ENCODE measurements at places on chromosomes 12 and 14.

GRCh38 chr12:29220632-29221336 lies 71.7 kb downstream of the FAR2 start:
- no peak for DNase-seq

GRCh38 chr14:104358528-104359300 lies 220.3 kb downstream of the KIF26A start:
- DNase-seq = no peak

DNA sequence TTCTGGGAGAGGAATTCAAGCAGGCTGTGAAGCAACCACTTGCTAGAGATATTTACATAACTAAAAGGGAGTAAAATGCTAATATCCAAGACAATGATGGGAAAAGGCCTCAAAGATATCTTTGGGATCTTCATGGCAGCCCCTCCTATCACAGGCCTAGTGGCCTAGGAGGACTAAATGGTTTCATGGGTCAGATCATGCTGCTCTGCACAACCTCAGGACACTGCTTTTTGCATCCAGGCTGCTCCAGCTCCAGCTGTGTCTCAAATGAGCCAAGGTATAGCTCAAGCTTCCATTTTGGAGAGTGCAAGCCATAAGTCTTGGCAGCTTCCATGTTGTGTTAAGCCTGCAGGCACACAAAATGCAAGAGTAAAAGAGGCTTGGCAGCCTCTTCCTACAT lies 195.6 kb upstream of the SSTR1 start:
- no peak for DNase-seq

DNA sequence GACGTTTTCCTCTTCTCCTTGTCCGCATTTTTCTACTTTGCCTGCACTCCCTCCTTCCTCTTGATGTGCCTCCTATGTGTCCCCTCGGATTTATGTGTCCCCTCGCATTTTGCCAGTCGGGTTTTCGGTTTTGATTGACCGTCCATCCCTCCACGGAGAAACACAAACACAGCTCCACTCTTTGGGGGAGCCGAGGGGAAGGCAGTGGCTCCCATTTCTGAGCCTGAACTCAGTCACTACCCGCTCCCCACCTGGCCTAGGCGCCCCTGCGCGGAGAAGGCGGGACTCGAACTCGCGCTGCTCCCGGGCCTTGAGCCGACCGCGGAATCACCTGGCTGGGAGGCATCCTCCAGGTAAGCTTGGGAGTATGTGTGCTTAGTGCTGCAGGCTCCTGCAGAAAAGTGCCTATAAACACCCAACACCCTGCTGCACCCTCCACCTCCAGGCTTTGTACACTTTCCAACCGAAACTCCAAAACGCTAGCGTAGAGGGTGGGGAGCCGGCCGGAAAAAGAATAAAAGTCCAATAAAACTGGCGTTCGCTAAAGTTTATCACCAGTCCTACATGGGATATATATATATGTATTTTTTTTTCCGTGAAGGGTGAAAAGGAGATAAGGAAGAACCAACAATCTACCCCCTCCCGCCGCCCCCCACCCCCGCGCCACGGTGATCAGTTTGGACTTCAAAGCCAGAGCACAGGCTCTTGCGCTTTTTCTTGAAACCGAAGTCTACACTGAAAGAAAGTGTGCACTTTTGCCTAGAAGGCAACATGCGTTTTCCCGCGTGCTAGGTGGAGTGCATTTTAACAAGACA lies 3.3 kb upstream of the CCND2 start:
- no peak for DNase-seq

DNA sequence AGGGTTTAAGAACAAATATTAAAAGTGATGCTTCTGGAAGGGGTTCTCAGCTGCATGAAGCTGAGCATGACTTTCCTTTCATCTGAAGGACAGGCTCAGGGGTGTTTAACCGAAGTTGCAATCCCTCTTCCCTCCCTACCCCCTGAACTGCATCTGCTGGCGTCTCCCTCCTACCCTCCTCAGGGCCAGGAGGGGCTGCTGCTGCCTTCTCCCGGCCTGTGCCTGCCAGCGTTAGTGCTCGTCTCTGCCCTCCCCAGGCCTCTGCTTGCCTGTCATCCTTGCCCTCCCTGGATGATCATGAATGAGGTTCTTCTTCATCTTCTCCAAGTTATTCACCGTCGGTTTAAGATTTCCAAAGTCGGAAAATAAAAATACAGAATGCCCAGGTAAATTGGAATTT lies 12.2 kb downstream of the SMOC1 start:
- DNase-seq = no peak

DNA sequence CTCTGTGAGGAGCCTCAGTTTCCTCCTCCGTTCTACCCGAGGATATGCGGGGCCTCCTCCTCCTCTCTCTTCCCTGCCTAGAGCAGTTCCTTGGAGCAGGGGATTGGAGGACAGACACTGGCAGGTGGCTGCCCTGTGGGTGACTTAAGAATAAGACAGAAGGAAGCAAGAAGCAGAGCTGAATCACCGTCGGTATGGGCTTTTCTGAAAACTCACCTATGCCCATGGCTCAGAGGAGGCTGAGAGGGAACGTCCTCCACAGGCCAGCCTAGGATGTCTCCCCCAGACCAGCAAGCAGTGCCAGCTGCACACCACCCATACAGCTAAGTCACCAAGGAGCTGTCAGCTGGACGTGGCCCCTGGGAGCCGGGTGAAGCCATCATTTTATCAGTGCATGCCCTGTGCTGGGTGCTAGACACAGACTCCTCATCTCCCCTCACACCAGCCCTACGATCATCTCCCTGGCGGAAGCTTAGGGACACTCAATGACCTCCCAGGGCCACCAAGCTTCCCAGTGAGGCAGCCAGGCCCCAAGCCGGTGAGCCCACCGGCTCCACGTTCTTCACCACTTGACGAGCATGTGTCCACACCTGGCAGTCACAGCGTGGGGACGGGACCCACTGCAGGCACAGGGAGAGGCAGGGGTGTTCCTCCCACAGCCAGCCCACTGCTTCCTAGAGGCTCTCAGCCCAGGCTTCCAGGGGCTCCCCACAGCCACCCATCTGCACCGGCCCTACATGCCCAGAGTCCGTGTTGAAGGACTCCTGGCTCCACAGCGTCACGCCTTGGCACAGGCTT lies 21.4 kb downstream of the ITPK1 start:
- no peak for DNase-seq

DNA sequence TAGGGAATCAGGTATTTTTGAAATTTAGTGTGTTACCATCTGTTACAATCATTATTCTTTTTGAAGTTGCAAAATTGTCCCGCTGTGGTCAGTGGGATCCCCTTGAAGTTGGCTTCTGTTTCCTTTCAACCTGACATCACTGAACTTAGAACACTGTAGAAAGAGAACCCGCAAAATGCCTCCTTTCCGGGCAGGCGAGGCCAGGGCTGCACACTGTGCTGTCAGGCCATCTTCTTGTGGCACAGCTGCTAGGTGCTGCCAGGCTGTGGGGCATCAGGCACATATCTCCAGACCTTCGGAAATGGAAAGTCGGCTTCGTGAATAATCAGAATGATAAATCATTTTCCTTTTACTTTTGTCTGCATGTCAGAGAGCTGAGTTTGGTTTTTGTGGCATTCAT lies 103.5 kb downstream of the GLT1D1 start:
- no peak for DNase-seq

GRCh38 chr14:91996948-91997371 lies 42.9 kb downstream of the TRIP11 start:
- DNase-seq = peak; percentile 76

- DNase-seq = peak; percentile 82
Observed at GRCh38 chr12:105253866-105254513, 18.0 kb upstream of the APPL2 start.

- DNase-seq = no peak
Observed at GRCh38 chr14:95374239-95374997, 54.7 kb upstream of the CLMN start.

DNA sequence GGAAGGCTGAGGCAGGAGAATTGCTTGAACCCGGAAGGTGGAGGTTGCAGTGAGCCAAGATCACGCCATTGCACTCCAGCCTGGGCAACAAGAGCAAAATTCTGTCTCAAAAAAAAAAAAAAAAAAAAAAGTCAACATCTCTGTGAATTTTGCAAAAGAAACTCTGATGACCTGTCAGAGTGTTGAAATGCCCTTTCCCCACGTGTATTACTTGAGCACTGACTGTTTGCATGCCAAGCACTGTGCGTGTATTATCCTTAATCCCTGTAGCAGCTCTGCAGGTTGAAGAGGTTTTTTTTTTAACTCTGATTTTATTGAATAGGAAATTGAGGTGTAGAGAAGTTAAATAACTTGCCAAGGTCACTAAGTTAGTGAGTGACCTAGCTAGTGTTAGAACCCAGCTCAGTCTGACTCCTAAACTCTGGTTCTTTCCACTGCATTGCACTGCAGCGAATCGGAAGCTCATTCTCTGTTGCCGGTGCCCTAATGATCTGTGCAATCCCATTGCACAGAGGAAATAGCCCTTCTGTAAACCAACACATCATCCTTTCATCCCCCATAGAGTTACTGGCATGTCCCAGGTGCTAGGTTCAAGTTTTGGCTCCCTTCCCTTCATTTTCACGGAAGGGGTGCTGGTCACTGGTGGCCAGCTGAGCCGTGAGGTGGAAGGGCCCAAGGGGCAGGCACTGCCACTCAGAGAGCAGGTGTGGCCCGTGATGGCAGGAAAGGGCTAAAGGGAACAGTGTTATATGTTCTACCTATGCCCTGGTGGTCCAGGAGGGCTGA lies 122.3 kb downstream of the EML1 start:
- DNase-seq = no peak

- DNase-seq = no peak
Observed at GRCh38 chr14:96930526-96930925, 133.3 kb downstream of the VRK1 start.

GRCh38 chr12:71904629-71905028 lies 34.0 kb upstream of the TPH2 start:
- no peak for DNase-seq

- DNase-seq = no peak
Observed at GRCh38 chr12:630656-631632, 32.3 kb downstream of the NINJ2 start.

DNA sequence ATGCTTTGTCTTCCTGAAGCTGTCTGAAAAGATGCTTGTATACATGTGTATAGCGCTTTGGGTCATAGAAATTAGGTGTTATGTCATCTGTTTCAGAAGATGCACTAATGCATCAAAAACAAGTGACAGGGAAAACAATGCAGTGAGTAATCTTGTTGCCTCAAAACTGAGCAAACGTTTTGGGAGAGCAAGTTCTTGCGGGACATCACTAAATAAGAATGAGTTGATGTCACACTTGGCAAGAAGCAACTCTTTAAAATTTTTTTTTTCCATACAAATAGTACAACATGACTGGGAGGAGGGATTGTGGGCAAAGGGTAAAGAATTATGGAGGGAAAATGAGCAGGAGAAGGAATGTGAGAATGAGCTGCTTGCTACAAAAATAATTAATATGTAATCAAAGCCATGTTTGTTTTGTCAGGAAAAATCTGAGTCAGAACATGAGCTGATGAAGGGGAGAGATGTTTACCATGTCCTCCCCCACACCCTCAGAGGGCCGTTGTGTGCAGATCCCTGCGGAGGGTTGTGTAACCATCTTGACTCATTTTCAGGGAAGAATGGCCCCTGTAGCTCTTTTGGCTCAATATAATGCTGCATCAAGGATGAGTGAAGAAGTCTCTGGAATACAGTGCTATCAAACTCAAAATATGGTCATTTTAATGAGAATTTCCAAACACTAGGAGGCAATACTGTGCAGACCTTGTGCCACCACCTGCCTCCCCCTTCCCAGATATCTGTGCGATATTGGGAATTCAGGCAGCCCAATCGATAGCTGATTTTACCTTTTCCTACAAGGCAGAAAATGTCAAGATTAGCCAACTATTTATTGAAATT lies 41.4 kb downstream of the BORCS5 start:
- DNase-seq = peak; percentile 76

DNA sequence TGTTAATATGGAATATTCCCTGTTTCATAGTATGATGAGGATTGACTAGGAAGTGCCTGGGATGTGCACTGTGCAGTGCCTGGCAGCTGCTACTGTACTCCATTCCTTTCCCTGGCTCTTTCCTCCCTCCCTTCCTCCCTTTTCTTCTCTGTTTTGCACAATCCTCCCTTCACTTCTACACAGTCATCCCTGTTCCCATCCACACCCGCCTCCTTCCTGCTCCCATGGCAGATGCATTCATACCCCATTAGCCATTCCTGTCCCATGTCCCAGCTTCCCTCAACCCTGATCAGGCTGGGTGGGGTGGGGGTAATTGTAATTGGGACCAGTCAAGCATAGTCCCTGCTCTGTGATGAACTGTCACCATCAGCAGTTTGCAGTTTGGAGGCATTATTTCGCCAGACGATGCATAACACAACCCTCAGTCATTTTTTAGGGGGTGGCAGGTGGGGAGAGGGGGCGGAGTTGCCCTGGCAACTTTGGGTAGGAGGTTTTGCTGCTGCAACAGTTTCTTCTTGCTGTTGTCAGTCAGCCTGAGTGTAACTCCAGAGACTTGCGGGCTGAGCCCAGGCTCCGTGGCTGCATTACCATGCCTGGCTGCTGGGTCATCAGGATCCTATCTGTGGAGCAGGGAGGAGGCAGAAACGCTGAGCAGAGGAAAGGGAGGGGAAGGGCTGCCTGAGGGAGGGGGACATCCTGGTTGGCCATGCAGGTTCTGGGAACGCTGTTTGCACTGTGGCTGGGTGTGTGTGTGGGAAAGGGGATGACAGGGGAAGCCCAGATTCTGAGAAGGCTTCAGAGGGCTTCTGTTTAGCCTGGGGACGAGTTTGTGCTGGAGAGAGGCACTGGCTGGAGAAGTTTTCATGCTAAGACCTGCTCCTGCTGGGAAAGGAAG lies 4.1 kb upstream of the KRT84 start:
- no peak for DNase-seq

DNA sequence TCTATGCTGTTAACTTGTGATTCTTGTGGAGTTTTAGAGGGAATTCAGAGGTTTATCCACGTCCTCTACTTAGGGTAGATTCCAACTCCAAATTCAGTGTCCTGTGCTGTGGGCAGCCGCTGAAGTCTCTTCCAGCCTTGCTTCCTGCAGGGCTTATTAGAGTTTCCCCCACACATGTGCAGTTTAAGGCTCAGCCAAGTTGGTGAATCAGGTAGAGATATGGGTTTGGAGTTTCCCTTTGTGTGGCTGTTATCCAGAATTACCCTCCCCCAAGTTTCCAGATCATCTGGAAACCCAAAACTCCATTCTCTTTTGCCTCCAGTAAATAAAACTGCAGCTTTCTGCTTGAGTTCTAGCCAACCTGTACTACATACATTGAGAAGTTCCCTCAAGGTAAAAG lies 853.7 kb downstream of the GALC start:
- DNase-seq = no peak

DNA sequence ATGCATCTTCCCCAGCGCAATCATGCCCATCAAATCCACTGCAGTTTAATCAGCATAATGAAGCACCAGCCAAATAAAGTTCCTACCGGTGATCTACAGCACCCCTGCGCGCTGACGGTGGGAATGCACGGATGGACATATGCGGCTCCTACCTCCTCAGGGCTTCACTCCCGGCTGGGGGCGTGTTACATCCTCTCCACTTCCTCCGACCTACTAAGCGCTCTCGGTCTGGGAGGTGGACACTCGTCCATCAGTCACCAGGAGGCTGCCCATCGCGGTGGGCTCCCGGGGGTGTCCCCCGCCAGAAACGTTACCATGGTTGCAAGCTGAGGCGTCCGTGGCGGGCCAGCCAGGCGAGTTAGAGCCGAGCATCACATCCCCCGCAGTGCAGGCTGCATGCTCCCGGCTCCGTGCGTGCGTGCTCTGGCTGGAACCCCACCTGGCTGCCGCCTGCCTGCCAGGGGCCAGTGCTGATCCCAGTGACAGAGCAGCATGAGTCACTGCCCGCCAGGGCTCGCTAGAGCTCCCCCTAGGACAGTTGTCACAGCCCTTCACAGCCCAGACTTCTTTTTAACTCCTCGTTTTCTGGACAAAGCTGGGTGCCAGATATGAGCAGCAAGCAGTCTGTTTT lies 73.0 kb downstream of the CIT start:
- DNase-seq = peak; percentile 67

Data from RCC 7860 (cell line).